ENCODE measurements at places on chromosomes 13 and 19. TPM values are rescaled to one million over a fixed set of nuclear protein-coding genes. Genes with fewer than 3 reads are reported as not detected.
A peak's percentile ranks its signal among the peaks of the same experiment; 100 is the strongest.

The NLRP7 gene
- total RNA-seq, result 1.1 TPM

The SIX5 gene
- 41.6 TPM for total RNA-seq

The GZMM gene
- total RNA-seq, result 0.64 TPM

The HSD17B14 gene
- 11.6 TPM for total RNA-seq

The FUT3 gene
- total RNA-seq, result not detected

The FUT6 gene
- total RNA-seq, result not detected

The PDX1 gene
- not detected for total RNA-seq

The CD79A gene
- total RNA-seq, result 0.39 TPM

The CEACAM20 gene
- not detected for total RNA-seq

The METTL21C gene
- not detected for total RNA-seq

DNA sequence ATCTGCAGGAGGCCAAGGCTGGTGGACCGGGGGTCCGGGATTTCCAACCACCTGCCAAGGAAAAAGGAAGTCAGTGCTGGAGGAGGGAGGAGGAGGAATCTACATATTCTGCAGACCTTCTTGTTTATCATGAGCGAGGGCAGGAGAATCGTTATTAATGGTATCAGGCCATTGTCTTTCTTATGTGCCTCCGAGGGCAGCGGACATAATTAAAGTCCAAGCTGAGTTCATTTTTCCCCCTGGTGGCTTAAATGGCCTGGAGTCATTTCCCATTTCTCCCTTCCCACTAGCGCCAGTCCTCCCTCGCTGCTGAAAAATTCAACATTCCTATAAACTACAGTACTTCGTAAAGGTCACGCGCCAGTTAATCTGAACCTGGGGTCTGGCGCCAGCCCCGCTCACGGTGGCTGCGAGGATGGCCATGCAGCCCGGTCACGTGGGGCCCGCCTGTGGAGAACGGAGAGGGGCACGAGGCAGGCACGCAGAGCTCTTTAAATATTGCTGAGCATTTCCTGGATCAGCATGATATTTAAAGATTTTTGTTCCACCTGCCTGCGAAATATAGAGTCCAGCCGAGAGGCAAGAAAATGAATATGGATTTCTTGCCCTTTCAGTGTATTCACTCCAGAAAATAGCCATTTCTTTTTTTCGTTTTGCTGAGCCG lies 85.2 kb upstream of the PCDH8 start:
- no peaks in the 10 kb centered on the region for H3K36me3 ChIP-seq
- H3K27ac ChIP-seq, result no peak overlapping the region
- no peak for DNase-seq
- no peak overlapping the region for H3K4me3 ChIP-seq

DNA sequence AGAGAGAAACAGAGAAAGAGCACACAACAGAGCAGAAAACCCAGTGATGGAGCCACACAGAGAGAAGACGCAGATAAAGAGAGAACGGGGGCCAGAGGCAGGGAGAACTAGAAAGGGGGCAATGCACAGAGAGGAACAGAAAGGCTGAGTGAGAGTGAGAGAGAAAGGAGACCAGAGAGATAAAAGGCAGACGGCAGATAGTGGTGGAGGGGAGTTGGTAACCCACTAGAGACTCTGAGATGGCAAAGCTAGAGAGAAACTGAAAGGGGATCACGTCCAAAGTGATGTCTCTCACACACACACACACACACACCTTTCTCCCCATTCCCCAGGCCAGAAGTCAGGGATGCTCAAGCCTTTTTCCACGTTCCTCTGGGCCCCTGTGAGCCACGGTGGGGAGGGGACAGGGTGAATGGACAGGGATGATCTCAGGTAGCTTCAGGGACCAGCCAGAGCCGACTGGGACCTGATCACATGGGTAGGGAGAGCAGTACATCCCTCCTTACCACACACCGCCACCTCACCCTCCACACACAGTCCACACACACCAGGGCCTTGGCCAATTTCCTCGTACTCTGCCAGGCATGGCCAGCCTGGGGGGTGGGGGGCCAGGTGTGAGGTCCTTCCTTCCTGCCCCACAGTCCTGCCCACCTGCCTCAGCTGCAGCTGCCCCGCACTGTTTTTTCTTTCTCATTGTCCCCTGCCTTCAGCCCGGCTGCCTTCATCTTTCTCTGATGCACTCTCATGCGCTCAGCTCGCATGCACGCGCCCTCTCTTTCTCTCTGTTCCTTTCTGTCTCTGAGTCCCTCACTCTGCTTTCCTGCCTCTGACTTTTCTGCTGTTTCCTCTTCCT lies 22.5 kb upstream of the POU2F2 start:
- H3K36me3 ChIP-seq, result no peaks in the 10 kb centered on the region
- no peak overlapping the region for H3K27ac ChIP-seq
- peaks cover 6% of the 10 kb centered on the region for H3K4me1 ChIP-seq
- no peak overlapping the region for H3K4me3 ChIP-seq
- no peak for DNase-seq

- H3K27ac ChIP-seq, result no peak overlapping the region
- H3K36me3 ChIP-seq, result peaks cover 45% of the 10 kb centered on the region
- no peak overlapping the region for H3K4me3 ChIP-seq
- H3K4me1 ChIP-seq, result no peaks in the 10 kb centered on the region
- H3K27me3 ChIP-seq, result no peaks in the 10 kb centered on the region
These were observed 4.5 kb upstream of the LIN7B start for GRCh38 chr19:49109569-49110233.

DNA sequence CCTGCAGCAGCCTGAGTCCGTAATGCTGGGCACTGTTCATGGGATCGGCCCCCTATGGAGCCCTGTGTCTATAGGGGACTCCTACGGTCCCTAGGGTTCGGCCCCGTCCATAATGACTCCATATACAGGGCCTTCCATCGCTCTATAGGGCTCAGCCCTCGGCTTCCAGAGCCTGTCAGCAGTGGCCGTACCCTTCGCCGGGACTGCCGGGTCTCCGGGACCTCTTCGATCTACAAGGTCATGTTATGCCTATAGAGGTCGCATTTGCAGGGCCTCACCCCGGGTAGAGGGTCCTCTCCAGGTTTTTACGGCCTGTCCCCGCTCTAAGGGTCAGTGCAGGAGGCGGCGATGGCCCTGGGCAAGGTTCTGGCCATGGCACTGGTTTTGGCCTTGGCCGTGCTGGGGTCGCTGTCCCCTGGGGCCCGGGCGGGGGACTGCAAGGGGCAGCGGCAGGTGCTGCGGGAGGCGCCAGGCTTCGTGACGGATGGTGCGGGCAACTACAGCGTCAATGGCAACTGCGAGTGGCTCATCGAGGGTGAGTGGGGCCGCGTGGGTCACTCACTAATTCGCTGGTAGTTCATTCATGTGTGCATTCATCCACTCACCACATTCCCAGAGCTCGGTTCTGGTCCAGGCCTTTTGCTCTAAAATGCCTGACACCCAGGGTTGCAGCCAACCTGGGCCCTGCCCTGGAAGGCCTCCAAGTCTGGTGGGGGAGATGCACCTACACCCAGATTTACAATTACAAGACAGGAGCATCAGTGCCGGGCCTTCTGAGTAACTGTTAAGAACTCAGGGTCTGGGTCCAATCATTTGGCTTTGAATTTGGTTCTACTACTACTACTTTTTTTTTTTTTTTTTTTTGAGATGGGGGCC lies 699 bp downstream of the MEGF8 start:
- H3K27ac ChIP-seq, result no peak overlapping the region
- peak overlapping the region; percentile 89 for H3K4me3 ChIP-seq
- H3K27me3 ChIP-seq, result no peaks in the 10 kb centered on the region
- no peaks in the 10 kb centered on the region for H3K4me1 ChIP-seq

- H3K27me3 ChIP-seq, result no peaks in the 10 kb centered on the region
- H3K4me3 ChIP-seq, result no peak overlapping the region
- DNase-seq, result no peak
- no peaks in the 10 kb centered on the region for H3K36me3 ChIP-seq
- H3K4me1 ChIP-seq, result no peaks in the 10 kb centered on the region
- H3K27ac ChIP-seq, result no peak overlapping the region
These were observed 9.9 kb downstream of the LYPD3 start for GRCh38 chr19:43455321-43456113.

DNA sequence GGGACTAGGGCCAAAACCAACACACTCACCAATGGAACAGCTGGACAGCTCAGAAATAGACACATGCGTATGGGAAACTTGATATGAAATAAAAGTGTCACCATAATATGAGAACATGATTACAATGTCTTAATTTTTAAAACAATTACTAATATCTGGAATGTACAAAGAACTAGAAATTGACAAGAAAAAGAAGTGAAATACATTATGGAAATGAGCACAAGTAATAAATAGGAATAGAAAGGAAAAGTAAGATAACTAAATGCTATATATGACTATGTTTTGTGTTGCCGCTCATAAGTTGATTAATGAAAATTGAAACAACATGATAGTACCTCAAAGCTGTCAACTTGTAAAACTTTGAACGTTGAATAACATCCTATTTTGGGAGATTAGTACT lies 801.1 kb downstream of the SLITRK5 start:
- H3K27me3 ChIP-seq, result no peaks in the 10 kb centered on the region
- no peaks in the 10 kb centered on the region for H3K4me1 ChIP-seq
- H3K27ac ChIP-seq, result no peak overlapping the region

GRCh38 chr19:15828121-15828610 lies 12.7 kb upstream of the OR10H1 start:
- H3K4me1 ChIP-seq, result no peaks in the 10 kb centered on the region
- peaks cover 10% of the 10 kb centered on the region for H3K36me3 ChIP-seq
- H3K4me3 ChIP-seq, result no peak overlapping the region

DNA sequence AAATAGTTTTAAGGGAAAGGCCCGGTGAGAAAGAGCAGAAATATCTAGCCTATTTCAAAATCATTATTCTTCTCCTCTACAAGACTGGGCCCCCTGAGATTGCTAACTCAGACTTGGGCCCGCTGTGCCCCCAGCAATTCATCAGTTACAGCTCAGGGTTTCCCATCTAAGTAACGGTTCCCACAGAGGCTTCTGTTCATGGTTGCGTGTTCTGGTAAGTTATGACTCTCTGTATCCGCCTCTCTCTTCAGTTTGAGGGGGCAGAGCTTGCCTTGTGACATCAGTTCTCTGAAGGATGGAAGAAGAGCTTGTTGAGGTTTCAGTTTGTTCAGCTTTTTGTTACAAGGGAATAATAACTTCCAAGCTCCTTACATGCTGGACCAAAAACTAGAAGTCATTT lies 11.6 kb downstream of the ZNF57 start:
- no peak overlapping the region for H3K27ac ChIP-seq
- no peak for DNase-seq
- H3K4me1 ChIP-seq, result no peaks in the 10 kb centered on the region
- no peak overlapping the region for H3K4me3 ChIP-seq
- peaks cover 55% of the 10 kb centered on the region for H3K36me3 ChIP-seq

GRCh38 chr13:29336356-29336755 lies 259.1 kb downstream of the SLC7A1 start:
- H3K27me3 ChIP-seq, result no peaks in the 10 kb centered on the region
- H3K4me3 ChIP-seq, result no peak overlapping the region
- DNase-seq, result no peak
- H3K27ac ChIP-seq, result no peak overlapping the region

GRCh38 chr13:104140552-104140951 lies 1074.3 kb upstream of the SLC10A2 start:
- H3K4me1 ChIP-seq, result no peaks in the 10 kb centered on the region
- DNase-seq, result no peak
- no peaks in the 10 kb centered on the region for H3K36me3 ChIP-seq
- no peaks in the 10 kb centered on the region for H3K27me3 ChIP-seq
- no peak overlapping the region for H3K4me3 ChIP-seq

DNA sequence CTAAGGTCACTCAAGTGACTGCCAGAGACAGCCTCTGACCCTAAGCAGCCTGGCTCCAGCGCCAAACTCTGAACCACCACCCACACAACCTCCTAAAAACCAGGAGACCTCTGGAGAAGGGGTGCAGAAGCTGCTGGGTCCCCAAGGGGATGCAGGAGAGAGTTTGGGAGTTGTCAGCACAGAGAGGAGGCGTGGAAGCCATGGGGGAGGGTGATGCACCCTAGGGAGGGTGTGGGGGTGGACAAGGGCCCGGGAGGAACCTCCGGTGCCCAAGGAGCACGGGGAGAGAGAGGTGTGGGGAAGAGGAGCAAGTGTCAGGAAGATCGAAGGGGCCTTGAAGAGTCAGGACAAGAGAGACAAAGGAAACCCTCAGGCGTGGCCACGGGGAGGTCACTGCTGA lies 2.1 kb upstream of the HIPK4 start:
- no peaks in the 10 kb centered on the region for H3K4me1 ChIP-seq
- H3K27ac ChIP-seq, result no peak overlapping the region
- H3K36me3 ChIP-seq, result no peaks in the 10 kb centered on the region
- no peak overlapping the region for H3K4me3 ChIP-seq
- DNase-seq, result no peak

DNA sequence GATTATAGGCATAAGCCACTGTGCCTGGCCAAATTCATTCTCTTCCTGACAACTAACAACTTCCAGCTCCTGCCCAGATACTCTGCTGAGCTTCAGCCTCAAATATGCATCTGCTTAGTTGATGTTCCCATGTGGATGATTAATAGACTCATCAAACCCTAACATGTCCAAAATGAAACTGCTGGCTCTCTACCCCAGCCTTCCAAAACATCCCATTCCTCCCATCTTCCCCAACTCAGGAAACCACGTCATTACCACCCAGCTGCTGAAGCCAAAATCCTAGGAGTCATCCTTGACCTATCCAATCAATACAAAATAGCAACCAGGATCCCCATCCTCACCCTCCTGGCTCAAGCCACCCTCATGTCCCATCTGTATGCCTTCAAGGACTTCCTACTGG lies 20.9 kb downstream of the POU2F2 start:
- H3K4me1 ChIP-seq, result peaks cover 9% of the 10 kb centered on the region
- no peak for DNase-seq
- H3K36me3 ChIP-seq, result no peaks in the 10 kb centered on the region
- H3K4me3 ChIP-seq, result no peak overlapping the region

DNA sequence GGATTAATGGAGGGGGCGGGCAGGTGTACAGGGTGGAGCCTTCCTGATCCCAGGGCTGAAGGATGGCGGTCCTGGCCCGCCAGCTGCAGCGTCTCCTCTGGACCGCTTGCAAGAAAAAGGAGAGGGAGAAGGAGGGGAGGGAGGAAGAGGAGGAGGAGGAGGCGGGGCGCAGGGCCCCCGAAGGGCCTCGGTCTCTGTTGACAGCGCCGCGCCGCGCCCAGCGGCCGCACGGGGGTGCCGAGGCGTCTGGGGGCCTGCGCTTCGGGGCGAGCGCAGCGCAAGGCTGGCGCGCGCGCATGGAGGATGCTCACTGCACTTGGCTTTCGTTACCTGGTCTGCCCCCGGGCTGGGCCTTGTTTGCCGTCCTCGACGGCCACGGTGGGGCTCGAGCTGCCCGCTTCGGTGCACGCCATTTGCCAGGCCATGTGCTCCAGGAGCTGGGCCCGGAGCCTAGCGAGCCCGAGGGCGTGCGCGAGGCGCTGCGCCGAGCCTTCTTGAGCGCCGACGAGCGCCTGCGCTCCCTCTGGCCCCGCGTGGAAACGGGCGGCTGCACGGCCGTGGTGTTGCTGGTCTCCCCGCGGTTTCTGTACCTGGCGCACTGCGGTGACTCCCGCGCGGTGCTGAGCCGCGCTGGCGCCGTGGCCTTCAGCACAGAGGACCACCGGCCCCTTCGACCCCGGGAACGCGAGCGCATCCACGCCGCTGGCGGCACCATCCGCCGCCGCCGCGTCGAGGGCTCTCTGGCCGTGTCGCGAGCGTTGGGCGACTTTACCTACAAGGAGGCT lies at the start of gene PPM1N:
Gene PPM1N (plus strand): TSS at position 33 of the 785 bp plus-strand sequence. CDS start 30 bp downstream, at position 63.
- peak; percentile 86 for DNase-seq
- no peak within 1 kb of the TSS for H3K27ac ChIP-seq
- peaks cover 7% of the 10 kb centered on the region for H3K36me3 ChIP-seq

- H3K27ac ChIP-seq, result no peak overlapping the region
- H3K27me3 ChIP-seq, result no peaks in the 10 kb centered on the region
- no peak for DNase-seq
- no peak overlapping the region for H3K4me3 ChIP-seq
- no peaks in the 10 kb centered on the region for H3K4me1 ChIP-seq
- H3K36me3 ChIP-seq, result no peaks in the 10 kb centered on the region
These were observed 3.9 kb downstream of the SIGLEC7 start for GRCh38 chr19:51145916-51146493.

- no peaks in the 10 kb centered on the region for H3K27me3 ChIP-seq
- H3K36me3 ChIP-seq, result no peaks in the 10 kb centered on the region
- H3K27ac ChIP-seq, result no peak overlapping the region
- H3K4me1 ChIP-seq, result no peaks in the 10 kb centered on the region
- no peak overlapping the region for H3K4me3 ChIP-seq
These were observed 6.9 kb upstream of the FBXL3 start for GRCh38 chr13:77033717-77034302.
